ENCODE measurements at places on chromosomes 4 and X.
A peak's percentile ranks its signal among the peaks of the same experiment; 100 is the strongest.

DNA sequence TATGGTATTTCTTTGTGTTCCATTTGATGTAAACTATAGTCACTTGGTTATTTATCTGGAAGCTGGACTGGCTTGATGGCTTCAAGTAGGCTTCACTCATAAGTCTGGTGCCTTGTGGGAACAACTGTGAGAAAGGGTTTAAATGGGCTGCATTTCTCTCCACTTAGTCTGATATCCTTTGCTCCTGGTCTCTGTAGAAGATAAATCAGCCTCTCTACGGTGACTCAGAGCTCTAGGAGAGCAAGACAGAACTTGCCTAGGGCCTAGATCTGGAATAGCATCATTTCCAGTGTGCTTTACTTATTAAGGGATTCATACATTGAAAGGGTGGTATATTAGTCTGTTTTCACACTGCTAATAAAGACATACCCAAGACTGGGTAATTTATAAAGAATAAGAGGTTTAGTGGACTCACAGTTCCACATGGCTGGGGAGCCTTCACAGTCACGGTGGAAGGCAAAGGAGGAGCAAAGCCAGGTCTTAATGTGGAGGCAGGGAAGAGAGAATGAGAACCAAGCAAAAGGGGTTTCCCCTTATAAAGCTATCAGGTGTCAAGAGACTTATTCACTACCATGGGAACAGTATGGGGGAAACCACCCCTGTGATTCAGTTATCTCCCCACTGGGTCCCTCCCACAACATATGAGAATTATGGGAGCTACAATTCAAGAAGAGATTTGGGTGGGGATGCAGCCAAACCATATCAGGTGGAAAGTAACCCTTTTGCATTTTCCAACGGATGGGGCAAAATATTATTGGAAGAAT, 1746.4 kb upstream of the PCDH7 start:
- no peak for DNase-seq

GRCh38 chr4:113657586-113658233, 103.8 kb downstream of the CAMK2D start:
- no peak for DNase-seq

GRCh38 chr4:147355847-147356246, 125.0 kb upstream of the EDNRA start:
- no peak for DNase-seq

GRCh38 chr4:182978152-182978827, 61.1 kb upstream of the DCTD start:
- no peak for DNase-seq

GRCh38 chr4:83361416-83362103, 26.9 kb upstream of the HPSE start:
- no peak for DNase-seq

GRCh38 chr4:1229117-1229849, 19.6 kb downstream of the CTBP1 start:
- no peak for DNase-seq

DNA sequence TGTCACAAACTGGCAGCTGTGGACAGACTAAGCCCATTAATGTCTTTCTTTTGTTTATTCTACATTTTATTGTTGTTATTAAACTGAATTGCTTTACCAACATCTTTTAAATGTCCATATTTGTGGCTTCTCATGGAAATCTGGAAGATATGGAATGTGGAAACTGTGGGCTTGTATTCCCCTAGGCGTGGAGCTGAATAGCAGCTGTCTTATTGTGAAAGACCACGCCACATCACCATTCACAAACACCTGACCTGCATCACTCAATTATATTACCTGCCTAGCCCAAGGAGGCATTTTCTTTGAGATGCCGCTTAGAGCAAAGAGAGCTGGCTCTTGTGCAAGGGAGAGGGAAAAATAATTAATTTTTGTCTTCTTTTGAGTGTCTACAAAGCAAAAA, 96.9 kb upstream of the GPRIN3 start:
- DNase-seq, result no peak

- DNase-seq, result no peak
These were observed 18.9 kb downstream of the FGF13 start for GRCh38 chrX:138692591-138692990.

DNA sequence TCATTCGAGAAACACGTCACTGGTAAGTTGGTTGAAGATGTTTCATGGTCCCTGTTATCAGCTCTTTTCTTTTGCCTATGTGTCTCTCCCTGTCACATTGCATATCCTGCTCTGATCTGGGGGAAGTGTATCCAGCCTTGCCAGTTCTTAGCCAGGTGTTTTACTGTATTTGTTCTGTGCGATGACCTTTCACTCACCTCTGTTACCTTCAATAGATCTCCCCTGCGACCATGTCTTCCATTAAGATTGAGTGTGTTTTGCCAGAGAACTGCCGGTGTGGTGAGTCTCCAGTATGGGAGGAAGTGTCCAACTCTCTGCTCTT, 2.6 kb downstream of the RGN start:
- no peak for DNase-seq

DNA sequence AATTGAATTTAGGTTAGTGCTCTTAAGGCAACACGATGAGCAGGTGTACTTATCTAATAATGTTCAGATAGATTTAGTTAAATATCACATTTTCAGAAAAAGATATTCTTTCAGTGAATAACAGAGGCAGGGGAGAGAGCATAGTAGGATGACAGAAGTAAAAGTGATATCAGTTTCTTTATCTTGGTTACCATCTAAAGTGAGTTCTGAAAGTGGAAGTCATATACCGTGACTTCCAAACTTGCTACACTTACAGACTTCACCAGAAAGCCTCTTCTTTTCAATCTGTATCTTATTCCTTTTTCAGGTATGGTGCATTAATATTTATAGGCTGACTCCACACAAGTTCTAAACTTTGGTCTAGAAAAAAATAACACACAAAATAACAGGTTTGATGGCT, 124.9 kb downstream of the POU4F2 start:
- DNase-seq, result no peak

DNA sequence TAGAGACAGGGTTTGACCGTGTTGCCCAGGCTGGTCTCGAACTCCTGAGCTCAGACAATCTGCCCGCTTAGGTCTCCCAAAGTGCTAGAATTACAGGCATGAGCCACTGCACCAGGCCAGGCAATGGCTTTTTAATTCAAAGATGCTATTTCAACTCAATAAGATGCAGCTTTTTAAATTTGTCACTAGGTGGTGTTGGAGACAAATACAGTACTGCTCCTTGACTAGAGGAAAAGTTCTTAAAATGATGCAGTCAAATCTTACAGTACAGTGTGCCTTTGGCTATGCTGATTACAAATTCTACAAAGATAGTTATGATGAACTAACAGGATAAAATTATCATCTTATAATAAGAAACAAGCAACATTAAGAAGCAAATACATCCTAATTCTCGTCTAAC, 441.1 kb downstream of the KCNIP4 start:
- no peak for DNase-seq

GRCh38 chr4:97845758-97846157, 297.5 kb downstream of the STPG2 start:
- no peak for DNase-seq

DNA sequence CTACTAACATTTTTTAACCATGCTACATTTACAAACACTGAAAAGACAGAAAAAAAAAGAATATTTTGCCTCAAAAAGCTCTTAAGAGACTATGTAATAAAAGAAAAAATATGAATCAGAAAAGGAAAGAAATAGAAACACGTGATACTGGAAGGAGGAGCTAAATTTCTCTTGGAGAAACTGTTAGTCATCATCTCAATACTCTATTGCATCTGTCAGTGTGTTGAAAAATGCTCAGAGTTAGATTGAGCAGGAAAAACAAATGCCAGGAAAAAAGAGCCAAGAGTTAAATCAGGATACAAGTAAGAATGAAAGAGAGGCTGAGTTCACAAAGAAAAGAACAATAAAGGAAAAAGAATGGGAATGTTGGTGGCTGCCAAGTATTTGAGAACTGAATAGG, 2.6 kb downstream of the RAB28 start:
- no peak for DNase-seq

DNA sequence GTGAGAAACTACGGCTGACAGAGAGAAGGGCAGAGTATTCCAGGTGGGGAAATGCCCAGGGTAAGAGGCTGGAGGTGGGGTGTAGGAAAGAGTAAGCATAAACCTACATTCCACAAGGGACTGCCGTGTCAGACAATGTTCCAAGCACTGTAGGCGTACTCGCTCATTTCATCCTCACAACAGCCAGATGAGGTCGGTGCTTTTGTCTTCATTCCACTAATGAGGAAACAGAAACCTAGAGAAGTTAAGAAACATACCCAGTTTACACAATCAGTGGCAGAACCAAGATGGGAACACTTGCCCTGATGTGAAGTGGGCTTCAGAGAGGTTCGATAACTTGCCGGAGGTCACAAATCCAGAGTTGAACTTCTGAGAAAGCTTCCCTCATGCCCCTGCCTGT, 4.6 kb downstream of the SASH3 start:
- no peak for DNase-seq

GRCh38 chr4:55253948-55254593, 92.0 kb upstream of the SRD5A3 start:
- no peak for DNase-seq

GRCh38 chr4:15506464-15506863, 36.8 kb downstream of the CC2D2A start:
- no peak for DNase-seq

- DNase-seq, result no peak
These were observed 57.3 kb upstream of the ADGRA3 start for GRCh38 chr4:22573198-22573597.

DNA sequence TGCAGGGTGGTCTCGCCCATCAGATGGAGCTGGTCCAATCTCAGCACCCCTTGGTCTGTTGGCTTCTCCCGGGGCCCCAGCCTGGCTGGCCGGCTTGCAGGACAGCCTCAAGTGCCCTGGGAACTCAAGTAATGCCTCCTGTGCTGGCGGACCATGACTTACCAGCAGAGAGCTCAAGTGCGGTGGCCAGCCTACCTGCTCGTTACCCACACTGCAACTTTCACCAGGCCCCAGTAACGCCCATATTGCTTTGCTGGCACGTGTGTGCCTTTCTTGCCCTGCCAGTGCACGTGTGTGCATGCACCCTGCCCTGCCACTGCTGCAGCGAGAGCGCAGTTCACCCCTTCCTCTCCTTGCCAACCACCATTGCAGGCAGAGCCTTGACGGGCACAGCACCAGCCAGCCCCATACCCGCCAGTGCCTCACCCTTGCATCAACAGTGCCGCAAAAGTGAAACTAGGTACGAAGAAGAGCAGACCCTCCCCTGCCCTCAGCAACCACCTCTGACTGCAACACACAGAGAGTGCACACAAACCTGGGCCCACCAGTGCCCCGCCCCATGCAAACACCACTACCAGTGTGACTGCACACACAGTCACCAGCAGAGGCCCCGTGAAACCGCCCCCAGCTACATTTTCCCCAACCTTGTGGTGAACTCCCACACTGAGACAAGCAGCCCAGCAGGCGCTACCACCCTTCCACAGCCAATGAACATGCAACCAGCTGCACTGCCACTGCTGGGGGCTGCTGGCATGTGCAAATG, 88.9 kb upstream of the POU3F4 start:
- DNase-seq, result peak; percentile 74

GRCh38 chrX:13852001-13852695, 35.3 kb upstream of the GPM6B start:
- DNase-seq, result no peak

GRCh38 chr4:184398741-184399511, 75.4 kb downstream of the IRF2 start:
- DNase-seq, result no peak

GRCh38 chr4:138181287-138181686, 60.9 kb downstream of the SLC7A11 start:
- DNase-seq, result no peak

DNA sequence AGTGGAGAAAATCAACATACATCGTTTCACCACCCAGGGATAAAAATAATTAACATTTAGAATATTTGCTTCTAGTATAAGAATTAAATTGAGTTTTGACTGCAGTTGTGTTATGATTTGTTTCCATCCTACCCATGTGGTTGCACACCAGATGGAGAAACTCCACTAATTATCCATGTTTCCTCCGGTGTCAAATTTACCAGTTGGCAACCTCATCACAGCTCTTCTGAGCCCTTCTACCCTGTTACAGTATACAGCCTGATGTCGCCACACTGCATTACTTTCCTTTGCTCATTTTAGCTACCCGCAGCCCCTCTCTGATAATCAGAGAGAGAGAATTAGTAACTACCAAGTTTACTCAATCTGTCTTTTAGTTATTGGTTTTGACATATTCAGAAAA, 411.2 kb downstream of the DTHD1 start:
- no peak for DNase-seq

DNA sequence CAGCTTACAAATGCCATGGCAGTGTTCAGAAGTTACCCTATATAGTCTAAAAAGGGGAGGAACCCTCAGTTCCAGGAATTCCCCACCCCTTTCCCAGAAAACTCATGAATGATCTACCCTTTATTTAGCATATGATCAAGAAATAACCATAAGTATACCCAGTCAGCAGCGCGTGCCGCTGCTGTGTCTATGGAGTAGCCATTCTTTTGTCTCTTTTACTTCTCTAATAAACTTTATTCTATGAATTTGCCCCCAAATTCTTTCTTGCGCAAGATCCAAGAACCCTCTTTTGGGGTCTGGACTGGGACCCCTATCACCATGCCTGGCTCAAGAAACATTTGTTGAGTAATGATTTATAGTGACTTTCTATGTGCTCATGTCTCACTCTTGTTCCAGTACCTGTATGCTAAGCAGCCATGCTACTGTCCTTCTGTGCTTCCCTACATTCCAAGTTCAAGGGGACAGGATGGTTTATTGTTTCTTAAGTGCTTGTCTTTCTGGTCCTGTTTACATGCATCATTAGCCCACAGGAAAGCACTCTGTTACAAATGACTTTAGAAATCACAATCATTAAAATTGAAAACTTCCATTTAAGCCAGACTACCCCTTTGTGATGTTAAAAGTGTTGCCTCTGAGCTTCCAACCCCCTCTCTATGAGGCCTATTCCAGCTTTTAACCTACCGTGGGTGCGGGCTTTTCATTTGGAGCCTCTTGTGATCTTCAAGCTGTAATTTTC, 63.4 kb upstream of the S100G start:
- DNase-seq, result no peak

GRCh38 chrX:9465380-9466123, 694 bp downstream of the TBL1X start:
- peak; percentile 76 for DNase-seq

GRCh38 chrX:104679175-104679574, 113.2 kb downstream of the IL1RAPL2 start:
- no peak for DNase-seq

DNA sequence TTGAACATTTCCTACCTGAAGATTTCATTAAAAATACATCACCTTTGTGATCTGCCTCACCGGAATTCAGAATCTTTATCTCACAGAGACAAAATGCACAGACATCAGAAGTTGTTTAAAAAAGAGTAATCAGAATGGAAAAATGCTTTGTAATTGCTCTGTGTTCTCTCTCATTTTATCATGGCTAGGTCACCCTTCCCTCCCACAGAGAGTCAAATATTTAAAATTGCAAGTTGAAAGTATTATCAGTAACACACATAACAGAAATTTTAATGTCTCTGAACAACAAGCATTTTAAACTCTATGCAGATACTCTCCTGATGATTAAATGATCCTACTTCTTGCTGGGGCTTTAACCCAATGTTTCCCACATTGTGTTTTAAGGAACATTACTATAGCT, 362.0 kb downstream of the CBLL2 start:
- DNase-seq, result no peak
